ENCODE measurements at places on chromosomes 4 and X.

DNA sequence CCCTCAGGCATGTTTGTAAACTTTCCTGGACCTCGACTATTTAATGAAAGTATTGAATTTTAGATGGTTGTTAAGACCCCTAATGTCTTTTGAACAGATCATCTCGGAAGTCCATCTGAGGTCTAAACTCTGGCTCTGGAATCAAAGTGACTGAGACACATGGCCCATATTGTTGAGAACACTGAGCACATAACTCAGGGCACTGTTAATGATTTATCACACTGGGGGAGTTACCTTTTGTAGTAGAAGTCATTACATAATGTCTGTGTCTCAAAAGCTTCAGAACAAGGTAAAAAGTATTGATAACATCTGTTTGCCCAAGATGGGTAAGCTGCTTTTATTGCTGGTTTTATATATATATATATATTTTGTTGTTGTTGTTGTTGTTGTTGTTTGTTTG, 103.4 kb upstream of the HS3ST1 start:
- DNase-seq = no peak

GRCh38 chrX:155086202-155086840, 15.0 kb downstream of the BRCC3 start:
- DNase-seq = peak; percentile 14

GRCh38 chr4:185244763-185245162, 35.4 kb downstream of the SNX25 start:
- no peak for DNase-seq

GRCh38 chrX:49192722-49193328, 6.7 kb upstream of the PRICKLE3 start:
- no peak for DNase-seq

DNA sequence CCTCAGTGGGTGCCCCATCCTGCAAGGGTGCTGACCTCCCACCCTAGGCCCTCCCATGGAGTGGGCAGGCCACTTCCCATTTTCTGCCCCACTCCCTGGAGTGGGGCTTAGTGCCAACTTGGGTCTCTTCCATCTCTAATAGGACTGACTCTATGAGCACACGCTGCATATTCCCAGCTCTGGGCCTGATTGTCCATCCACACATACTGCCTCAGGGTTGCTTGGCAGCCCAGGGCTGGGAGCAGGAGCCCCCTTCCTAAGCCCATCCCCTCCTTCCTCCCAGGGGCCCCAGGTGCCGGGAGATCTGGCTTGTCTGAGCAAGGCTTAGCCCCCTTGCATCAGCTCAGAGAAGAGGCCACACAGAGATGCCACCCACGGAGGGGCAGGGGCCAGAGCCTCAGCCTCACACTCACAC, 55.1 kb downstream of the PJA1 start:
- no peak for DNase-seq

GRCh38 chrX:154019633-154020528, at the start of gene IRAK1:
TSS of gene IRAK1 (minus strand) at chrX:154019902. CDS start at chrX:154019812, 90 bp downstream.
- DNase-seq = peak; percentile 37

All from activated CD8-positive, alpha-beta memory T cell treated with anti-CD3 and anti-CD28 coated beads for 1 hour (primary cell).